ENCODE measurements at places on chromosomes 2 and 18. TPM values are rescaled to one million over a fixed set of nuclear protein-coding genes. Genes with fewer than 3 reads are reported as not detected.

SRD5A2 gene
- total RNA-seq = not detected

MAP3K19 gene
- total RNA-seq = not detected

SPATA3 gene
- total RNA-seq = not detected

PDE6D gene
- 17.9 TPM for total RNA-seq

CHRND gene
- 0.11 TPM for total RNA-seq

ILKAP gene
- total RNA-seq = 29.5 TPM

RIT2 gene
- not detected for total RNA-seq

TMEFF2 gene
- not detected for total RNA-seq

C2orf42 gene
- total RNA-seq = 12.3 TPM

DNA sequence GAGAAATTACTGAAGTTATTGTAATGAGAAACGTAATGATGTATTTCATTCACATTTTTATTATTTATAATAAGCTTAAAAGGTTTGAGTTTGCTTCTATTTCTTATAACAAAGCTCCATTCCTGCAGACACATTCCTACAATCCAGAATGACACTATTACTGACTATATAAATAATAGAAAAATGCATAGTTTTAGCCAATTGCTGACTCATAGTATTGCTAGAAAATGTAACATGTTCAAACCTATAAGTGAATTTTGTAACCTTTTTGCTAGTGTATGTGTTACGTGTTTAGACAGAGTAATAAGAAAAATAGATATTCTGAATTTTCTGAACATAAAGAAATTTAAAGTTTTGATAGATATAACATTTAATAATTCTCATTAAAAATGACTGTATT, 9.3 kb upstream of the VWC2L start:
- no peak for DNase-seq

GRCh38 chr18:10455726-10456453, 1.5 kb downstream of the APCDD1 start:
- DNase-seq = no peak

DNA sequence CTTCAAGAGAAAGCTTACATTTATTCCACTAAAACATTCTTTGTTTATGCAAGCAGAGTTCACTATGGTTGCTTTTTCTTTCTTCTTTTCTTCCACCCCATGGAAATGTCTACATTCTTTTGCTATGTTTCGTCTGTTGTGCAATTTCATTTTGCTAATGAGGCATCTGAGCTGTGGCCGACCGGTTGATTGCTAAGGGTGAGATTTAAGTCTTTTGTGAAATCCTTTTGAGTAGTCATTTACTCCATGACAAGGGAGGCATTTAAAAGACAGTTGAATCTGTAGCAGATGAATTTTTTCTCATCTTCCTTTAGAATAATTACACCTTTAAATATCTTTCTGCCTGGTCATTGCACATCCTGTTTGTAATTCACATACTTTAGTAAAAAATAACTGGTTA, 324.1 kb upstream of the THUMPD2 start:
- DNase-seq = no peak

GRCh38 chr2:75527676-75528075, 33.1 kb downstream of the EVA1A start:
- DNase-seq = no peak

- DNase-seq = peak; percentile 91
These were observed 62.2 kb upstream of the RTN4 start for GRCh38 chr2:55112229-55113031.

DNA sequence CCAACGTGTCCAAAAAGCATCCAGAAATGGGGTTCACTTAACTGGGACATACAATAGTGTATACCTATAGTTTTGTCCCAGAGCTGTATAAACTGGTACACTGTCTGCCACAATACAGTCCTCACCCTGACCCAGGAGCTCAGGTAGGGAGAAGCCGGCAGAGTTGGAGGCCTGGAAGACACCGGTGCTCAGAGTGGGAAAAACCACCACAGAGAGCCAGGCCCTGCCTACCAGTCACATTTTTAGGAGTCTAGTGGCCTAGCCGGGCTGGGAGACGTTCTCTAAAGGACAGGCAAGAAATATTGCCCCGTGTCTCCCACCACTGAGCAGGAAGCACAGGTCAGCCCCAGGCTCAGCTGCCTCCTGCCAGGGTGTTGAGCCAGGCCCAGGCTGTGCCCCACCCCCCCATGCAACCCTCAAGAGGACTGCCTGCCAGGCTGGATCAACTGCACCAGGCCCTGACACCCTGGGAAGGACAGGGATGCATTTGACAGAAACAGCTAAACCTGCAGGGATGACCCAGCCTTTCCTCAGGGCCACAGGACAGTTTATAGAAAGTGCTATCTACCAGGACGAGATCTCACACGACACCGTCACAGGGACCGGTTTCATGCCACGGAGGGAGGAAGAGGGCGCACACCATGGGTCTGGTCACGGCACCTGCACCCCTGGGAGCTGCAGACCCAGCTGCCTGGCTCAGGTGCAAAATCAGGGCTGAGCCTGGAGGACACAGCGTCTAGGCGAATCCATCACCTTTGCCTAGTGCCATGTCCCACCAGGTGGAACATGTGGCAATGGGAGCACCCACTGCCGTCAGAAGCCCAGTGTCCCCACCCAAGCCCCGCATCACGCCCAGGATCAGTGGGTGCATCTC, 89.9 kb downstream of the TMEM18 start:
- no peak for DNase-seq

DNA sequence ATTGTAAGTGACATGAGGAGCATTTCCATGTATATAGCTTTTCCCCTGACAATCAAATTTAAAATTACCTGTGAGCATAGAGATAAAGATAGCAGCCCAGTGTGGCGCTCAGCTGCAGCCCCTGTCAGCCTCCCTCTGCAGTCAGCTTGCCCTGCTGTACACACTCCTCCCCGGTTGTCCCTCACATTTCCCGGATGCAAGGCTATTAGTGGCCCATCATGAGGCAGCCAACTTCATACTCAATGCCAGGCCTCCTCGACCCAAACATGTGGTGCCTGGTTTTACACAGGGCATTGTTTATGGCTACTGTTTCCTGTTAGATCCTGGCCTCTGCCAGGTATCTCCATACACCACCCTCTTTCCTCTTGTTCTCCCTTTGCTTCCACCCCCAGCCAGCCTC, 116.1 kb upstream of the SH3BP4 start:
- peak; percentile 17 for DNase-seq

- DNase-seq = no peak
These were observed 963 bp upstream of the MRPL44 start for GRCh38 chr2:223956300-223956699.

- DNase-seq = no peak
These were observed 58.4 kb upstream of the CAVIN2 start for GRCh38 chr2:191905336-191905735.

GRCh38 chr2:177241711-177242120, 22.8 kb downstream of the NFE2L2 start:
- no peak for DNase-seq

DNA sequence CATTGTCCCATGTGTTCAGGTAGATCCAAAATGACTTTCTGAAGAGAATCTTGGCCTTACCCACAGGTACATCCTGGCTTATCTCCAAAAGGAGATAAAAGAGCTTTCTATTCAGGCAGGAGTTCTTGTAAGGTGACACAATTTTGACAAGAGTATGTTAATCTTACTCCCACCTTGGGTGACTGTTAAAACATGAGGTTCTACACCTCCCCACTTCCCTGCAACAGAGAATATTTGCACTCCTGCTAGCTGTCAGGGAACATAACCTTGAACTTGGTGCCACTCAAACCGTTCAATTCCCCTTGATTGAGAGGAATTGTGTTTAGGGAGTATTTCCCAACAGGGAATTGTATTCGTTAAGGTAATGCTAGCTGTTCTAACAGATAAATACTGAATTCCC, 372.5 kb upstream of the KLHL29 start:
- DNase-seq = no peak

DNA sequence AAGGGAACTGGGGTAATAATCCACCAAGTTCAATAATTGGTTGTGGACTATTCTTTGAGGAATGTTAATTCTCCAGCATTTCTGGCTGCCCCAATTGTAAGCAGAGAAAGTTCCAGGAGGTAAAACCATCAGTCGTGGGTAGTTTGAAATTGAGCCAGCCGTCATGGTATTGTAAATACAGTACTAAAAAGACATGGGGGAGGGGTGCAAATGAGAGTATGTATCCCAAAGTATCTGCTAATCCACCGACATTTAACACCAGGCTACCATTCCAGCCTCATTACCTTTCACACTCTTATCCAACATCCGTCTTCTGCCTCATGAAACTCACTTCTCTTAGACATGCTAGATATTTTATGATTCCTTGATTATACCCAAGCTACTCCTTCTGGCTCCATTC, 507.9 kb downstream of the ERBB4 start:
- DNase-seq = no peak

- no peak for DNase-seq
These were observed 7.4 kb downstream of the RAPGEF4 start for GRCh38 chr2:172742931-172743540.

DNA sequence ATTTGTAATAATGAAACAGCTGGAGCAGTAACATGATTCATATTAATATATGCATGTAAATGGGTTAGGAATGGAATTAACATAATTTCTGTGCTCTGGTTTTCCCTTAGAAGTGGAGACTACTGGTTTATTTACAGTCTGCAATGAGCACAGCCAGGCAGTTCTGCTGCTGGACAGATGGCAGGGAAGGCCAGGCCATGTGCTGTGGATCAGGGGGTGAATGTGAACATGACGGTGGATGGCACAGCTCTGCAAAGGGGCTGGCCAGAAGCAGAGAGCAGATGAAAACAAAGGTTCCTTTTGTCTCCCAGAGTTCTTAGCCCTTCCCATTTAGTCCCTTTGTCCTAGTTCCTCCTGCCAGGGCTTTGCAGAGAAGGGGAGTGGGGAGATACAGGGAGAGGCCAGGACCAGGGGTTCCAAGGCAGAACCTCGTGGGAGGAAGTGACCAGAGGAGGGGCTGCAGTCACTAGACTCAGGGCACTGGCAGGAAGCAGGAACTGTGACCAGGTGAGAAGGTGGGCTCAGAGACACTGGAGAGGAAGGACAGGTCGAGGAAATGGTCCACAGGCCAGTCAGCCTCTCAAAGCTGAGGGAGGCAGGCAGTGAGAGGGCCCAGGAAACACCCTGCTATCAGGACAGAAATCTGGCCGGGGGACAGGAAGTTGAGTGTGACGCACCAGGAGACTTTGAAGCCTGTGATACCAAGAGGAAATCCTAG, 112.9 kb upstream of the ATP8B1 start:
- DNase-seq = no peak

- no peak for DNase-seq
These were observed 3.5 kb upstream of the NEUROD1 start for GRCh38 chr2:181683518-181684453.

DNA sequence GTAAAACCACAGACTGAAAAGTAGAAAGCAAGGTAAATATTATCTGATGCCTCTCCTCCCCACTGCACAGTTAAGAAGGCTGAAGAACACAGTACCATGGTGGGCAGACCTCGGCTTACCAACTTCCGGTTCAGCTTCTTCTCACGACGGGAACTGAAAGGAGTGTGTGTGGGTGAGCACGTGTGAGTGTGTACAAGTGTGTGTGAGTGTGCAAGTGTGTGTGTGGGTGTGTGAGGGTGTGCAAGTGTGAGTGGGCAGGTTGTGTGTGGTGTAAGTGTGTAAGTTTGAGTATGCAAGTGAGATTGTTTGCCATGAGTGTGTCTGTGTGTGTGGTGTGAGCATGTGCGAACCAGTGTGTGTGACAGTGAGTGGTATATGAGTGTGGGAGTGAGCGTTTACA, 103.5 kb downstream of the ADD2 start:
- DNase-seq = no peak

- no peak for DNase-seq
These were observed 902 bp downstream of the SS18 start for GRCh38 chr18:26089293-26090129.

DNA sequence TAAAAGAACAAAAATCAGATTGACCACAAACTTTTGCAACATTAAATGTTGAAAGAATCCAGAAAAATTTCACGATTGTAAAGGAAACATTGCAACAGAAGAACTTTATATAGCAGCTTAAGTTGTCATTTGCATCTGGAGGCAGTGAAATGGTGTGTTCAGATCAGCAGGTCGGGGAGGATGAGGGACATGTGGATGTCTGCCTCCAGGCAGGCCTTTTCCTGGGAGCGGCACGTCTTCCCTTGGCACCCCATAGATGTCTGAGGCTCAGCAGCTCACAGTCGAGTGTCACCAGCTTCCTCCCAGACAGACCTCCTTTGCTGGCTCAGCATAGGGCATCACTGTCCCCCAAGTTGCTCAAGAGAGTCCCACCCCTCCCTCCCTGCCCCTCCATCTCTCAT, 44.3 kb upstream of the ASB1 start:
- DNase-seq = no peak

DNA sequence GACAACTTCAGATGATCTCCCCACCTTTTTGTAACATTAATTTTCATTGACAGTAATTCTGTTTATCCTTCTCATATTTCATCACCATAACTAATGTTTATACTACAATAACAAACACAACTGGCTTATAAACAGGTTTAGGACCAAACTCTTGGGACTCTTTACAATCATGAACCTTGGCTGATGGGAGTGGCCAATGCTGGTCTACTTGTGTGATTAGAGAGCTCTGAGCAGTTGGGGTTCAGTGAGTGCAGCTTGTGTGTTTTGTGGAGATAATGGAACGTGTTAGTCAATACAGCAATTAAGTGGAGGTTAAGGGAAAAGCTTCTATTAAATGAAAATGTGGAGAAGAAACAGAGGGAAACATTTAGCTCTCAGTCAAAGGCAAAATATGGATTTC, 207.1 kb downstream of the SPAG16 start:
- no peak for DNase-seq

DNA sequence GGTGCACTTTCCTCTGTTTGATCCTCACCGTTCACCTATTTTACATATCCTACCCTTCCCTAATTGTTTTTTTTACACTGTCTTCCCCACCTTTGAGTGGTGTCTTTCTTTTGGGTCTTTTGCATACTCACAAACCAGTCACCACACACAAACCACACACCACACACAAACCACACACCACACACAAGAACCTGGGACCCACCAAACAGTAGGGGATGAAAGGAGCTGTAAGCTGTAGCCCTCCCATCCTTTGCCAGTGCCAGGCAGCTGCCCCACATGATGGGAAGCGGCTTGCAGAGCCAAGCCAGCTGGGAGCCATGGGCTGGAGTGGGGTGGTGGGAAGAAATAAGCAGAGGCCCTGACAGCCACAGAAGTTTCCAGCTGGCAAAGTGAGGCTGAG, 38.9 kb upstream of the MSH6 start:
- no peak for DNase-seq

DNA sequence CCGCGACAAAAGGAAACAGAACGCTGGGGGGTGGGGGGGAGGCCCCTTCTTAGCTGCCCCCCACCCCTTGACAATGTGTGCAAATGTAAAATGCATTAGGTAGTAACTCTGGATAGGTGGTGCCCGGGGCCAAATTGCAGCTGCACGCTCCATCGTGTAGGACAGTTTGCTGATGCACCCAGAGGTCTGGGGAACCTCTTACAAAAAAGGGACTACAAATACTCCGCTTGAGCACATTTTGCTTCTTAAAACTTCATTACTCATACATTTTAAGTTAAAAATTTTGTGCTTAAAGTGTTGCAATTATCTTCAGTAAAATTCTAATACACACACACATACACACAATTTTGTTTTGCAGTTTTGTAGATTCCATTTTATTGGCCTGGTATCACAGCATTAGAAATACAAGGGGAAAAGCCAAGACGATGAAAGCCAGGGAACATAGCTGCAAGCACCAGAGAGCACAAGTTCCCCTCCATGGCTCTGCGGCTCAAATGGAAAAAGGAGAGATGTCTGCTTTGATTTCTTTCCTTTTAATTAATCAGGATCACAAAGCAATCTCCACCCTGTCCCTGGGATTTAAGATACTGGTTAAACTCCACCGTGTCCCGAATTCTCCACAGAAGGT, 582.1 kb downstream of the ZEB2 start:
- no peak for DNase-seq

Measured in cardiac septum (tissue), 1 donor.